ENCODE measurements at places on chromosomes 7 and 10. TPM values are rescaled to one million over a fixed set of nuclear protein-coding genes. Genes with fewer than 3 reads are reported as not detected.

Gene UNCX
- not detected for total RNA-seq

Gene AUTS2
- total RNA-seq = 1.4 TPM

Gene WDR86
- total RNA-seq = 3.1 TPM

Gene MUC3A
- total RNA-seq = not detected

Gene ZNF467
- 0.72 TPM for total RNA-seq

Gene ADRA2A
- total RNA-seq = not detected

Gene TMEM196
- total RNA-seq = not detected

Gene GARIN1A
- 0.88 TPM for total RNA-seq

Data from placental pericyte (primary cell).